ENCODE measurements at places on chromosomes 16 and 17.

GRCh38 chr16:75114179-75114945, 2.2 kb downstream of the LDHD start:
- no peak for DNase-seq

DNA sequence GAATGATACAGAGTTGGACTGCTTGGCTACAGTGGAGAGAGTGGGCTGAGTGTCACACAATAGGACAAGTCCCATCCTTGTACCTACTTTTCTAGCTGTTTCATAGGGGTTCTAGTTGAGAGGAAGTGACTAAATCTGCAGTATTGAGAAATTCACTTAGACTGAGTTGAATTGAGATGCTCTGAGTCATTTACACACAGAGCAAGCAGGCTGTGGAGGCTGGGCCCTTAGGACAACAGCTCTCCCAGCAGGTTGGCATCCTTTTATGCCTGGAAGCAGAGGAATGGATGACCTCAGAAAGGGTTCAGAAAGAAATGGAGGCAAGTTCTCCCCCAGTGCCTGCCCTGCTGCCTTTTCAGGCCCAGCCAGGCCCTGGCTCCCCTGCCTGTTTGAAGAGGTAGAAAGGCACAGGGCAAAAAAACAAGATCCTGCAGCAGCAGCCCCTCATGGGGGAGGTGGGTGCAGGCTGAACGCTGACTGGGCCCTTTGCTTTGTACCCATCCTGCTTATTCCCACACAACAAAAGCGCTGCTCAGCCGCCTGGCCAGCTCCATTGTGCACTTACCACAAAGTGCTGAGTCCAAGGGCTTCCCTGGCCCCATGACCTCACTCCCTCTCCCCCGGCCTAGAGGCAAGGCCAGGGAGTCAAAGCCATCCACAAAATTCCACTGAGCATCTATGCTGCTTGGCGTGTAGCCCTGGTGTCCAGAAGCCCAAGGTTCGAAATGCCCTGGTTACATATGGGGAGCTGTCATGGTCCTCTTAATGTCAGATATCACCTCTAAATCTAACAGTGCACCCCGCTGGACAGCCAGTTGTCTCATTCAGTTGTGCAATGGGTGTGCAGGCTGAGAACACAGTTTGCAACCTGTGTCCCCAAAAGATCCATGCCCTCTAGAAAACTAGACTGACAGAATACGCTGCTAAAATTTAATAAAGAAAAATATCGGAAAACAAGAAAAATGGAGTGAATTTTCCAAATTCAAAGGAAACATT, 5.4 kb upstream of the CRYBA1 start:
- DNase-seq, result peak; percentile 51

- no peak for DNase-seq
These were observed 5.6 kb upstream of the SLC6A4 start for GRCh38 chr17:30241051-30241450.

DNA sequence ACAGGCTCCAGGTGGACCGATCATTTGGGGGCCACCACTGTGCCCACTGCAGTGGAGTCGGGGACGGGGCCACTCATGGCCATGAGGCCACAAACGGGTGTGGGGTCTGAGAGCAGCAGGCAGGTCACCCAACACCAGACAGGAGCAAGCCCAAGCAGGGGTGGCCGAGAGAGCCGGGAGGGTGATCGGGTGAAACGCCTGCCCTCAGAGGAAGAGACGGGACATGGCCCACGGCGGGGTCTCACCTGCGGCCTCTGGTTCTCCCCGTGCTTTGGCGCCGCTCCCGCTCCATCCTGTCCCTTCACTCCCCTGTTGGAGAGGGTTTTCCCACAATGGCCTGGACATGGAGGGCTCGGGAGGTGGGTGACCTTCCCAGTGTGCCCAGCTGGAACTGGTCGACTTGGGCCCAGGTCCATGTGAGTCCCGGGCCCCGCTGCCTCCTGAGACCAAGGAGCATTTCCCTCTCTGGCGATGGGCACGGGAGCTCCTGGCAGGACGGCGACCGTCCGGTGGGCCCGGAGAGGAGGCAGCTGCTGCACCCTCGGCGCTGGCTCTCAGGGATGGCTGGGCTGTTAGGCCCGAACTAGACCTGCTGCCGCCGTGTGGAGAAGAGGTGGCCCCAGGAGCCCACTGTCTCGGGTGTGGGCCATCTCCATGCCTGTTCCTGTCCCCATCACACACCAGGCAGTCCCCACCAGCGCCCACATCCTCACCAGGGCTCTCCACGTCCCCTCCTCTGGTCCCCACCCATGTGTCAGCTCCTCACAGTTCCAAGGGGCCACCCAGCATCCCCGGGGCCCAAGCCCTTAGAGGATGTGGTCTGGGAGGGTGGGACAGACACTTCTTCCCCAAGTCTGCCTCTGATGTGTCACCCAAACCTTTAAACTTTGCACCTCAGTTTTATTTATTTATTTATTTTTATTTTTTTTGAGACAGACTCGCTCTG, 13.4 kb upstream of the BAHCC1 start:
- DNase-seq, result no peak

DNA sequence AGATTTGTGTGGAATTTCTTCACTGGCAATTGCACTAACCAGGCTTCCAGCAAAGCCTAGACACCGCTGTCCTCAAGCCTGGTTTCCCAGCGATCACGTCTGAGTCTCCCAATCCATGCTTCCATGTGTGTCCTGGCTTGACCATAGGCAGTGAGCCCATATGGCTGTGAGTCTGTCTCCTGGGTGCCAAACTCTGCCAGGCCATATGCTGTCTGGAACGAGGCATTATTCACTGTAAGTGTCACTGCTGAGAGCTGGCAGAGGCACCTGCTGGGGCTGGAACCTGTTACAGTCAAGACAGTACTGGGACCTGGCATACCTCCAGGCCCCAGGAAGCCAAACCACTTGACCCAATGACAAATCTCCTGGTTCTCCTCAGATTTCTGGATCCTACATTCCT, 60.4 kb downstream of the HS3ST2 start:
- no peak for DNase-seq

GRCh38 chr16:75621170-75621477, 2.0 kb downstream of the ADAT1 start:
- DNase-seq, result no peak

- DNase-seq, result no peak
These were observed 154.1 kb upstream of the RPL38 start for GRCh38 chr17:74049167-74049966.
